ENCODE measurements at places on chromosomes 1 and 21. TPM values are rescaled to one million over a fixed set of nuclear protein-coding genes. Genes with fewer than 3 reads are reported as not detected.

GRCh38 chr1:26290882-26291261 is 11.0 kb downstream of the SH3BGRL3 start:
- no peak for DNase-seq

DNA sequence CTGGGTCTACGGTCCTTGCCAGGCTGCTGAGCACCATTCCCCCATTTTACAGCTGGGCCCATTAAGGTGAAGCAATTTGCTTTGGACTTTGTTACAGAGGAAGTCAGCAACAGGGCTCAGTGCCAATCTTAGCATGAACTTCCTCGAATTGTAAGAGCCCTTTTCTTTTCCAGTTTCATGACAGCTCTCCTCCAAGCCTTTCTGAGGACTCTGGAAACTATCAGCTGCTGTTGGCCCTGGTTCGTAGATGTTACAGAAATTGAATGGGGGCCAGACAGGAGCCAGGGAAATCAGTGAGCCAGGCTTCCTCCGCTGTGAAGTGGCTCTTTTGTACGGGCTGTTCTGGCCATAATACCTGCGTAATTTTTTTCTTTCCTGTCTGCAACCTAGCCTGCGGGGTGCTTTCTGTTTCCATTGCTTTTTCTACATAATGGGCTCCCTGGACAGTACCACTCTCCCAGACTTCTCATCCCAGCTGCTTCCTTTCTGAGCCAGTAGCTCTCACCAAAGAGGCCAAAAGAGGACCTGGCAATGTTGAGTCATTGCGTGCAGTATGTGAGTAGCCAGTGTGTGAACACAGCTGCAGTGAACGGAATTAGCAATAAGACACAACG is 386.3 kb downstream of the DISC1 start:
- no peak for DNase-seq

DNA sequence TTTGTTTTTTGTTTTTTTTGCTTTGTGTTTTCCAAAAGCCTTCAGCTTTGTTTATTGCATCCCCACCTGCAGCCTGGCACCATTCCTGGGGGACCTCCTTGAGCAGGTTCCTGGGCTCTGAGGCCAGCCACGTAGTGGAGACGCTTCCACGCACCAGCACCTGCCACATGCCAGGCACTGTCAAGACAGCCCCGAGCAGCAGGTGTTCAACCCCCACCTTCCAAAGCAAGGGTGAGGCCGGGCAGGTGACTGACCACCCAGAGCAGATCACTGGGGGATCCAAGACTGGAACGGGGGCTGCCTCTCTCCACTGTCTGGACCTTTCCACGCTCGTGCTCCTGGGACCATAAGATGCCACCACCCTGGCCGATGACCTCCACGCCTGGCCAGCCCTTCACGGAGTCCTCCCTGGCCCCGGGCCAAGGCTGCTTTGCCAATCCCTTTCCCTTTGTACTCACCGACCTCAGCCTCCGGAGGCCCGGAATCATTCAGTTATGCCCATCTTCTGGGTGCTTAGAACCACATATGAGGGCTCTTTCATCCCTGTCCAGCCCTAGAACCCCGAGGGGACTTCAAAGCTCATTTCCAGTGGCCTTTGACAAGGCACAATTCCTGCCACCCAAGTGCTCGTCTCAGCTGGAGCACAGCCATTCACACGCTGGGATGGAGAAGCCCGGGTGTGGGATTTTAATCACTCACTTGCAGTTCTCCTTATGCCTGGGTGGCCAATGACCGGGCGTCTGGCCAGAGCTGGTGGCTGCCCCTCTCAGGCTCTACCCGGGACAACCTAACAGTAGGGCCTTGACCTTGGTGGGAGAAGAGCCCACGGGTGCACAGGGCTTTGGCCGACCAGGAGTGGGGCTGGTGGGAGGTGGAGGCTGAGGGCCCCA is 330.8 kb downstream of the NPHP4 start:
- DNase-seq: no peak

DNA sequence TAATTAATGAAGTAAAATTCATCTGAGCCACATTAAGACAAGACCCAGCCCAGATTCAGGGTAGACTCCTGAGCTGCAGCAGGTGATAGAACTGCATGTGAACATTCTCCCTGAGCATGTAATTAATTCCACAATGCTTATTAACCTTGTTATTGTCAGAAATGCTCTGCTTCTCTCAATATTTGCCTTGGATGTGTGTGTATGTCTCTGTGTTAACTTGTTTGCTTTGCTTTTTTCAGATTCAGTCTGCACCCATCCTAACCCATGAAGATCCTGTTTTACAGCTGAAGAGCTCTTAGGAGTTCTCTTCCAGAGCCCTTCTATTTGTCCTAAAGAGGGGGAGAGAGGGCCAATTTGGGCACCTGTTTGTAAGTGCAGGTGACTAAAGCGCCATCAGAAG is 143.2 kb upstream of the BMP8A start:
- DNase-seq: no peak

DNA sequence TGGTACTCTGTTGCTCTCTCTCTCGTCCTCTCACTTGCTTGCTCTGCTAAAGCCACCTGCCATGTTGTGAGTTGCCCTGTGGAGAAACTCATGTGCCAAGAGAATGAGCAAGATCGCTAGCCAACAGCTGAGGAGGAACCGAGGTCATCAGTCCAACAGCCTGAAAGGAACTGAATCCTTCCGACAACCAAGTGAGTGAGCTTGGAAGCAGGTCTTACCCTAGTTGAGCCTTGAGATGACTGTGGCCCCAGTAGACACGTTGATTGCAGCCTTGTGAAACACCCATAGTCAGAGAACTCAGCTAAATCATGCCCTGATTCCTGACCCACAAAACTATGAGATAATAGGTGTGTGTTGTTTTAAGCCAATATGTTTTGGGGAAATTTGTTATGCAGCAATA is 48.1 kb upstream of the BACH1 start:
- DNase-seq: no peak

DNA sequence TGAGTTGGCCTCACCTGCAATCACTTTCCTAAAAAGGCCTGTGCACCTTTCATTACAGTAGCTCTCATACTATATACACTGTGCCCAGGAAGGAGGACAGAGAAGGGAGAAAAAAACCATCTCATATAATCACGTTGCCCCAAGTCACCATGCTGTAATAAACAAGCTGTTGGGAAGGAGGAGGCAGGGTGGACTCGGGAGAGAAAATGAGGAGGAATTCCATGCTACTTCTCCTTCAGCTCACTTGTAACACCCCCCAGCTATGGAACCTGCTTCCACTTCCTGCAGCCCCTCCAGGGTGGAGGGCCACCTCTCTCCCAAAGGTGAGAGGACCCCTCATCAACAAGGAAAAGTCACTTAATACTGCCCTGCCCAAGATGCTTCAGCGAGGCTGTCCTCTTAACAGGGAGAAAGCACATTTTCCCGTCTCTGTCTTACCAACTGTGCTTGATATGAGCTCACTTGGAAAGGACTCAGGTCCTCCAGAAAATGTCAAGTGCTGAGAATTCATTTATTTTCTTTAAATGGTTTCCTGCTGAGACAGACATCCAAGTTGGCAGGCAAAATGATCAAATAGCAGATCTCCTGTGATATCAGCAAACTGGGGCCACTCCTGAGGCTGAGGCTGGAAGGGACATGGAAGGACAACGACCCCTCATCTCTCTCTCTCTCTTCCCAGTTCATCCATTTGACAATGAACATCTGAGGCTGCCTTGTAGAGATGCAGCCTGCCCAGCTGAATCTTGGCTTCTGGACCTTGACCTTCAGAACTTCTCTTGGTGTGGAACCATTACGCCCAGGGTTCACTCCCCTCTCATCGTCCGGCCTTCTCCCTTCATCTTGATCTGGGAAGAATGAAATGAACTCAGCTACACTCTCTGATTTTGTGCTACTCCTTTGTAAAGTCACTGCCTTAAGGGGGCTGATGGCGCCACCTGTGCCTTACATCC is 54.0 kb downstream of the CAPN9 start:
- DNase-seq: no peak

GRCh38 chr1:14553711-14554110 is 44.8 kb upstream of the KAZN start:
- no peak for DNase-seq

FLG gene
- total RNA-seq: not detected

LEFTY1 gene
- total RNA-seq: not detected

SLC45A1 gene
- 0.95 TPM for total RNA-seq

DNA sequence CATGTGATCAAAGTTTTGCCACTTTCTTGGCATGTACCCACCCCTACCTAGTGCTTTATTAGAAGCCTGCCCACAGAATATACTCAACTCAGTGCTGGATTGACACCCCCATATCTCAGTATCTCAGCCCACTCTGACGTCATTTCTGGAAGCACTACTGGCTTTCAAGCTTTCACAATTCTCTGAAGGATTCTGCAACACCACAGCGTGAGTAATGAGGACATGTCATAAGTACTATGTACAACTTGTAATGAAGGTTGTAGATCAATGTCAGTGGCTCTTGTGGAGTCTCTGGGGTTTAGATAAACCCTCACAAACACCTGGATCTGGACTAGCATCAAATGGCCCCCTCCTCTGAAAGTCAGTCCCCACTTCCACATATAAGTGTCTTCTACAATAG is 57.2 kb downstream of the TNFSF4 start:
- DNase-seq: peak; percentile 13

DNA sequence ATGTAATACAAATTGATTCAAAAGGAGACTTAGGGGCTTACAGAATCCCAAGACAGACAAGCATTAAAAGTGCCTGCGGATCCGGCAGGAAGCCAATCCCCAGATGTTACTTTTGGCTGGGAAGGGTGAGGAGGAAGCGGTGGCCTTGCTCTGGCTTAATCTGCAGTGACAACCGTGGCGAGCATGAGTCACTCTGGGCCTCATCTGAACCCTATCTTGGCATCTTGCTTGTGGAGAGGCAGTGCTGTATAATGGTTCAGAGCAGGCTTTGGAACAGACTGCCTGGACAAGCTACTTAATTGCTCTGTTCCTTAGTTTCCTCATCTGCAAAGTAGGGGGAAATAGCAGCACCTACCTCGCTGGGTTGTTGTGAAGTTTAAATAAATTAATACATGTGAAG is 74.1 kb downstream of the XCL2 start:
- peak; percentile 71 for DNase-seq

CR1L gene
- total RNA-seq: not detected

SLAMF6 gene
- 38.3 TPM for total RNA-seq

SPATA45 gene
- total RNA-seq: not detected

GRCh38 chr1:155636397-155637153 is 26.6 kb downstream of the MSTO1 start:
- no peak for DNase-seq

LCE6A gene
- total RNA-seq: not detected

DNA sequence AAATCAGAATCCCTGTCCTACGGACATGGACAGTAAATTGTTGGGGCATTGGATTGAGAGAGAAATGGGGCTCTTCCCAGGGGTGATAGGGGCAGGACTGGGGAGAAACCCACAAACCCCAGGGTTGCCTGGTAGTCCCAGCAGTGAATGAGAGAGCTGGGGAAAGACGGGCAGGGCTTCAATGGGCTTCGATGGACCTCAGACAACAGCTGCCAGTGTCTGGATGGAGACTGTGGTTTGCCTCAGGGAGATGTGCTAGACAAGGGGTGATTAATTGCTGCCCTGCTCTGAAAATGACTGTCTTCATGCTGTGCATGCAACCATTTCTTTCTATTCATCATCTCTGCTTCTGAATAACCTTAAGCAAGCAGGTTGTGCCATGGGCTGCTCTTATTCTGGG is 7.4 kb downstream of the GPR25 start:
- DNase-seq: peak; percentile 71

NR1I3 gene
- total RNA-seq: not detected

- DNase-seq: no peak
Observed at GRCh38 chr1:206486995-206487788, 16.9 kb downstream of the IKBKE start.

REN gene
- total RNA-seq: not detected

GRCh38 chr21:46116189-46116775 is 18.4 kb downstream of the COL6A2 start:
- no peak for DNase-seq

- DNase-seq: no peak
Observed at GRCh38 chr1:88609051-88609450, 75.0 kb upstream of the PKN2 start.

GRCh38 chr1:49408346-49408745 is 615.4 kb downstream of the AGBL4 start:
- no peak for DNase-seq

BOLA1 gene
- total RNA-seq: 29.6 TPM

TRIM45 gene
- total RNA-seq: 0.53 TPM

GRCh38 chr1:63363014-63363413 is 4.4 kb upstream of the ALG6 start:
- no peak for DNase-seq

GRCh38 chr1:206589206-206589605 is 23.1 kb downstream of the EIF2D start:
- no peak for DNase-seq

DNA sequence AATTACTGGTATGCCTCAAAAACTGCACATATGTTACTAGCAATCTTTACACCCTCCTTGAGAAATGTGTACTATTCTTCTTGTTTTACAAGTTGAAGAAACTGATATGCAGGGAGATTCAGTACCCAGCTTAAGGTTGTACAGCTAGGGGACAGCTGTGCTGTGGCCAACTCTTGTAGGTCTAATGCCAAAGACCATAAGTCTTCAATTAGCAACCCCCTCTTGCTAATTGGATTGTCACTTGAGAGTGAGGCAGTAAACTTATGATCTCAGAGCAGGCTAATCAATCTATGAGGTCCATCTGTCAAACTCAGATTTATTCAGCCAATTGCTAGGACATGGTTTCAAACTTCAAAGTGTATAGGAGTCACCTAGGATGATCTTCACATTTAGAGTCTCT is 492.0 kb upstream of the USP24 start:
- no peak for DNase-seq

NES gene
- total RNA-seq: 0.07 TPM

GRCh38 chr1:150076066-150076465 is 8.5 kb downstream of the VPS45 start:
- no peak for DNase-seq

- no peak for DNase-seq
Observed at GRCh38 chr1:26705788-26706311, 10.0 kb downstream of the ARID1A start.

- no peak for DNase-seq
Observed at GRCh38 chr1:82564333-82564732, 763.6 kb downstream of the ADGRL2 start.

- DNase-seq: no peak
Observed at GRCh38 chr21:41567901-41568510, 60.0 kb upstream of the TMPRSS2 start.

- DNase-seq: no peak
Observed at GRCh38 chr1:9733160-9733789, 81.7 kb downstream of the PIK3CD start.

DNA sequence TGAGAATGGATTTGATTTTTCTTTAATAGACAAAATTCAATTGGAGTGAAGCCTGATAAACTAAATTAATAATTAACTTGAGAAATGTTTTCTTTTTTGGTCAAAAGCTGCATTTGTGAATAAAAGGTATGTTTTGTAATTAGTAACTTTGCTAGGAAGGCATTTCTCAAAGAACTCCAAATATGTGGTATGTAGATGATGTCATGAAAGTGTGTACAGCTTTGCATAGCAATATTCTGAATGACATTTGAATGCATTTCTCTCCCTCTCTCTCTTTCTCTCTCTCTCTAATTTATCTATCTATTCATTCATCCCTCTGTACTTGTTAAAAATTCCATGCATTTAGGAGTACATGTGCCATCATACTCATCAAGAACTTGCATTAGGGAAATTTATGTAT is 109.1 kb upstream of the ADAMTS5 start:
- no peak for DNase-seq

RAB25 gene
- 0.56 TPM for total RNA-seq

- DNase-seq: no peak
Observed at GRCh38 chr1:173504268-173504667, 27.1 kb downstream of the PRDX6 start.

All from activated CD4-positive, alpha-beta memory T cell treated with anti-CD3 and anti-CD28 coated beads for 36 hours (primary cell).